ENCODE measurements at places on chromosomes 5 and 9.

DNA sequence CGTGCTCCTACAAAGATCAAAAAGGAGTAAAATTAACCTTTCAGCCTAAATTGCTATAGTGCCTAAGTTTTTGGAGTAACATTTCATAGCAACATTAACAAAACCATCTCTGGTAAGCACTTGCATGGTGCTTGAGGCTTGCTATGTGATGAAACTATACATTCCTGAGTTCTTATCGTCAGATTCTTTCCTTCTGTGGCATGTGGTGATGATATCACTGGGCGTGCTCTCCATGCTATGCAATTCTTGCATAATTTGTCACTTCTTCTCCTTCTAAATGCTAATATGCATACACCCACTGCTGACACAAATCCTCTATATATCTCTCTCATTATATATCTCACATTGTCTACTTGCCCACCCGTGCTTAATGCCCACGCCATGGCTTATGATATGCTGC is 2019.9 kb downstream of the MAT2B start:
- no peak for DNase-seq

GRCh38 chr5:132176521-132176945 is 51.1 kb downstream of the P4HA2 start:
- no peak for DNase-seq

DNA sequence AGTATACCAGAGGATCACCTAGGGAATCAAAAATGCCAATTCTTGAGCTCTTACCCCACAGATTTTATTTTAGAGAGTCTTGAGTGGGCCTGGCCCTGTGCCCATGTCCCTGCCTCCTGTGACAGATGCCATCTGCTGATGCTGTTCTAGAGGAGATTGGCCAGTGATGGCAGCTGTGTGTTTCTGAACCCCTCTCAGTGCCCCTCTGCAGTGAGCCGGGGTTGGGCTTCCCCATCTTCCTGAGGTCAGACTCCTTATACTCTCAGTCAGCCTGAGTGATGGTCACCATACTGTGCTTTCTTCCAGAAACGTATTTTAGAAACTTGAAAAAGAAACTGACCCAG is 6.1 kb downstream of the PTCD2 start:
- no peak for DNase-seq

DNA sequence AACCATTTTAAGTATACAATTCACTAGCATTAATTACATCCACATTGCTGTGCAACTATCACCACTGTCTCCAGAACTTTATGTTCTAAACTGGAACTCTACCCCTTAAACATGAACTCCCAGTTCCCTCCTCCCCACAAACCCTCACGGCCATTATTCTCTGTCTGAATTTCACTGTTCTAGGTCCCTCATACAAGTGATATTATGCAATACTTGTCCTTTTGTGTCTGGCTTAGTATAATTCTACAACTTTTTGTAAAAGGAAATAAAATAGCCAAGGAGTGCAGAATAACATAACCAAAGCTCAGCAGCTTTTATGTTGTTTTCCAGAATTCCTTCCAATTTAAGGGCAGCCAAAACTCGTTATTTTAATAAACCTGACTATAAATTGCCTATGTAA is 53.2 kb downstream of the NAA35 start:
- no peak for DNase-seq

DNA sequence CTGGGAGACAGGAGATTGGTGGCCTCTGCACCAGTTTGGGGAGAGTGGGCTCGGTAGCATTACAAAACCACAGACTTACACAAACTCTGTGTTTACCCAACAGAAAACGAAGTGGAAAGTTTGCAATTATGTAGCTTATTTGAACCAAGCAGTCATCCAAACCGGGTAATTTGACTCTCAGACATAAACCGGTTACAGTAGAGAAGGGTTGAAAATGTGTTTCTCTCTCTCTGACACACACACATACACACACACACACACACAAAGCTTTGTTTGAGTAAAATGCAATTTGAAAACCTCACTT is 97.1 kb upstream of the ZNF608 start:
- no peak for DNase-seq

DNA sequence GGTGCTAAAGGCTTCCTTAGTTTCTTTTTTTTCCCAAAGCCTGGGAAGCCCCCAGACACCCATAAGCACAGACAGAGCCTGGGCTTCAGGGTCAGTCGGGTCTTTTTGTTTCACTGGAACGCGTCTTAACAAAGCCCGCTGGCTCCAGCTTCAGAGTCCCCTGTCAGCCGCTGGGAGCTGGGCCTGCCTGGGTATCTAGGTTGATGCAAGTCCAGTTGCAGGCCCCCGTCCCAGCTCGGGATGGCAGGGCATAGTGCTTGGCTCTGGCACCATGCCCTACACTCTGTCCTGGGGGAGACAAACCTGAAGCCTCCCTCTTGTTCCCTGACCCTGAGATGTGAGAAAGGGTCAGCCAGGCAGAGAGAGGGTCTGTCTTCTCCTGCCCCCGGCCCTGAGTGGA is 14.5 kb downstream of the OLFM1 start:
- DNase-seq: no peak

DNA sequence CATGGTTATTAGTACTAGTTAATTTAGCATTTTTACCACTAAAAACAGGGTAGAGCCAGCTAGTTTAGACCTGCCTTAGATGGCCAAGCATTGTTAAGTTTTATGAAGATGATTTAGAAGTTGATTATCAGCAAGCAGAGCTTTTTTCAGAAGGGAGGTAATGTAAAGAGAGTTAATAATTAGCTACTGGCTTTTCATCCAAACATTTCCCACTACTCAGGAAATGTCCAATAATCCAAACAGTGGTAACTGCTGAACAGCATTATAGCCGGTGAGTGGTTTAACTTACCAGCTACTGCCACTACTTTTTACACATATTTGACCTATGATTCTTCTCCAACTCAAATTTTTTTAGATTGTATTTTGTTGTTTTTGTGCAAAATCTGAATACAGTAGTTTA is 1.7 kb downstream of the ITGA1 start:
- DNase-seq: peak; percentile 34

DNA sequence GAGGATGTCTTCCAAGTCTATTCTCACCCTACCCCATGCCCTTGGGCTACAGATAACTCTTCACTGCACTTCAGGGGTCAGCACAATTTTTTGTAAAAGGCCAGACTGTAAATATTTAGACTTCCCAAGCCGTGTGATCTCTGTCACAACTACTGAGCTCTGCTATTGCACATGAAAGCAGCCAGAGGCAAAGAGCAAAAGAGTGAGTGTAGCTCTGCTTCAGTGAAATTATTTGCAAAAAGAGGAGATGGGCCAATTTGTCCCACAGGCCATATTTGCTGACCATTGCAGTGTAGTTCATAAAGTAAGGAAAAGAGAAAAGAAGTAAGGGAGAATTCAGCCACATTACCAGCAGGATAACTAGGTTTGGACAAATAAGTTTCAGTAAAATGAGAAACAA is 7.0 kb upstream of the MOCS2 start:
- DNase-seq: no peak

DNA sequence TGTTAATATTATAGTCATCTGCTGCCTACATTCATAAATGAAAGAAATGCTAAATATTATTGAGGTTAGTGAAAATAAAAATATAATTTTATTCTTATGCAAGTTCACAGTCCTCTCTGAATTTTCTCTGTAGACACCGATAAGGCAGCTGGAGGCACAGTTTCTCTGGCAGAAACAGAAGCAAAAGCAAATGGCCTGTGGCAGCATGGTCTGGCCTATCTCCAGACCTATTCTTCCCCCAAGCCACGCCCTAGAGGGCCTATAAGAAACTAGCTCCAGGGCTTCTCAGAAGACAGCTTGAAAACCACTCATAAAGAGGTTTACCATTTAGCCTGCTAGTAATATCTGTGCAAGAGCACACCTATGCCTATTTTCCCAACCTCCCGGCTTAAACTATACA is 28.4 kb downstream of the MRPS27 start:
- no peak for DNase-seq

- DNase-seq: no peak
Measured at GRCh38 chr5:26791433-26791832, 247.0 kb downstream of the CDH9 start.

DNA sequence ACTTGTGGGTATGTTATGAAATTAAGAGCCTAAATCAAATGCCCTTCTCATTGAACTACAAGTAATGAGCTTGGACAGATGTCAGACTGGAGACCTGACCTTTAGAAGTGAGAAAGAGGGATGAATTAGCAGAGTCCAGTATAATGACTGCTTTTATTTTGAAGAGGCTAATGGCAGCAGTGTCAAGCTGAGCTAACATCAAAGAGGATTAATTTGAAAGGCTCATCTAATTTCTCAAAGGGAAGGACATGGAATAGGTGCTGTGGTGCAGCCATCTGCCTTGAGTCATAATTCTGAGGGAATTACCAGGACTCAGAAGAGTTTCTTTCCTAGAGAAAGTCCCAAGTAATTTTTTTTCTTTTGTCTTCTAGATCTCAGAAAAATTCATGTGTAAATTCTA is 57.6 kb downstream of the FAM81B start:
- no peak for DNase-seq

DNA sequence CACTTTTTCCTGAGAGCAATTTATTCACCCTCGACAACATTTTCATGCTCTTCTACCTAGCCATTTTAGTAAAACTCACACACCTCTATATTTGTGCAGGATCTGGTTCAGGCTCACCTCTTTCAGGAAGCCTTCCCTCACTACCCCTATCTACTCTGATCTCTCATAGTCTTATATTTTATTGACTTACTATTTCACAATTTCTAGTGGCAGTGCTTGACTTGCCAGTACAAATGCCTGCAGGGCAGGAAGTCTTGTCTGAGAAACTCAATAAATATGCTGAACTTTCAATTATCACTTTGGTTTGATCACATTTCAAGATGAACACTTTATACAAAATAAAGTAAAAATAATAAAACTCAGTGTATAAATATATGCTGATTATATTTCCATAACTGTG is 226.8 kb downstream of the CETN3 start:
- DNase-seq: no peak

DNA sequence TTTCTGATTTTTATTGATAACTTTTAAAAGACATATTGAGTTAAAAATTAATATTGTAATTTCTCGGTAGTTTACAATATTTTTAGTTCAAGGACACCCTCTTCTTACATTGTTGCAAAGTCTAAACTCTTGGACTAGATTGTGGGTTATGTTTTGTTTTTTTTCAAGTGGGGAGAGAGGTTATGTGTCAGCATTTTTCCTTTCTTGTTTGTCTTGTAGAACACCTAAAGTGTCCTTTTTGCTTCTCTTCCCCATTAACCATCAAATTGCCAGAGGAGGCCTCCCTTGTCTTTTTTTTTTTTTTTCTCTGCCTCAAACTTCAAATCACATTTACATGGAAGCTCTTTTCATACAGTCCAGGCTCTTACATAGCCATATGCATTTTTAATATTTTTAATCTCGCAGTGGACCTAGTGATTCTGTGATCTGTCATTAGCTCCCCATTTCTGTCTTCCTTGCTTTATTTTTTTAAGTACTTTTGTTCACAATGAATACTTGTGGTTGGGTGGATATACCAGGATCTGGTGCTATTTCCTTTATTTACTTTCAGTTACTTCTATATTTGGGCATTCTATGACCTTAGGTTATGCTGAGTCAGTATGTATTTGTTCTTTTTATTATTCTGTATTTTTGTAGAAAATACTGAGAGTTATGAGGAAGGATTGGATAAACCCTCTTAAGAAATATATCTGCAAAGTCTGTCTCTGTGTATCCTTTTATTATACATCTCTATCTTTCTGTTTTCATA is 2280.6 kb upstream of the ACO1 start:
- DNase-seq: no peak

DNA sequence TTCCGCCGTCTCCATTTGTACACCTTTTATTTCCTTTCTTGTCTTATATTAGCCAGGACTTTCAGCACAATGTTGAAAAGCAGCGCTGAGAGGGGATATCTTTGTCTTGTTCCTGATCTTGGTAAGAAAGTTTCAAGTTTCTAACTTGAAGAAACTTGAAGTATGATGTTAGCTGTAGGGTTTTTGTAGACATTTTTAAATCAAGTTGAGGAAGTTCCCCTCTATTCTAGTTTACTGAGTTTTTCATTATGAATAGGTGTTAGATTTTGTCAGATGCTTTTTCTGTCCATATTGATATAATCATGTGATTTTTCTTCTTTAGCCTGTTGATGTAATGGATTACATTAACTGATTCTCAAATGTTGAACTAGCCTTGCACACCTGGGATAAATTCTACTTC is 425.7 kb downstream of the PIK3R1 start:
- DNase-seq: no peak

DNA sequence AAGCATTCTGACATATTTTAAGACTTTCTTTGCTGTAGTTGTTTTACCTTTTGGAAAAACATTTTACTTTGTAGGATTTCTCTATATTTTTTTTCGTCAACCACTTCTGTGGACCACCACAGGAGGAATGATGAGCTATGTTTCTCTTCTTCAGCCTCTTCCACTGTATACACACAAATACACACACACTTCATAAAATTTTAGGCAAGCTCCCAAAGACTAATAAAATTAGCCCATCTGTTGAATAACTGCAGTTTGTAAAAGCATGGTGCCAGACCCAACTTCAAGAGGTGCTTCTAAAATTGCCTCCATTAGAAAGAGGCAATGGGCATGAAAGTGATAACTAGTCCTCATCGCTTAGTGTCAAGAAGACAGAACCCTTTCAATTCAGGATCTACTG is 4.1 kb upstream of the CEP120 start:
- DNase-seq: no peak

- no peak for DNase-seq
Measured at GRCh38 chr9:97386265-97386633, 25.6 kb upstream of the TDRD7 start.

- peak; percentile 30 for DNase-seq
Measured at GRCh38 chr9:116174347-116174746, 20.8 kb downstream of the PAPPA start.

DNA sequence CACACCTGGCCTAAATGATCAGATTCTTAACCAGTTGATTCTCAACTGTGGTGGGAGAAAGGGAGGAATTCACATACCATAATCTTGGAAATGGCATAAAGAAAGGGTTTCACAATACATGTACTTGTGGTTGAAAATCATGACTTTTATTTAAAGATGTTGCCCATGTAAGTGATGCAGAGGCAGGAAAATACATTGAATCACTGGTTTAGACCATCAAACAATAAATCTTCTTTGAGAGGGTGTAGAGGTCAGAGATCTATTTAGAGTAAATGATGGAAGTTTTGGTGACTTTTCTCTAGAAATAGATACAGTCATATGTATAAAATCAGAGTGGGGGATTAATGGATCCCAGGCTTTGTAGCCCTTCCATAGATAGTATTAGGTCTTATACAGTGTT is 15.4 kb downstream of the NDUFS4 start:
- DNase-seq: no peak

GRCh38 chr9:72365525-72366256 is 683 bp upstream of the ZFAND5 start:
- DNase-seq: peak; percentile 65

GRCh38 chr5:78726571-78726970 is 78.0 kb upstream of the LHFPL2 start:
- no peak for DNase-seq

GRCh38 chr5:72569408-72569944 is 62.3 kb upstream of the ZNF366 start:
- DNase-seq: no peak

GRCh38 chr5:34538026-34538672 is 118.0 kb upstream of the RAI14 start:
- no peak for DNase-seq

Measured in LoVo (cell line).